Hepatocyte (in vitro differentiated cells): ENCODE measurements at places on chromosomes 4 and X. TPM values are rescaled to one million over a fixed set of nuclear protein-coding genes. Genes with fewer than 3 reads are reported as not detected.
A peak's percentile ranks its signal among the peaks of the same experiment; 100 is the strongest.

DNA sequence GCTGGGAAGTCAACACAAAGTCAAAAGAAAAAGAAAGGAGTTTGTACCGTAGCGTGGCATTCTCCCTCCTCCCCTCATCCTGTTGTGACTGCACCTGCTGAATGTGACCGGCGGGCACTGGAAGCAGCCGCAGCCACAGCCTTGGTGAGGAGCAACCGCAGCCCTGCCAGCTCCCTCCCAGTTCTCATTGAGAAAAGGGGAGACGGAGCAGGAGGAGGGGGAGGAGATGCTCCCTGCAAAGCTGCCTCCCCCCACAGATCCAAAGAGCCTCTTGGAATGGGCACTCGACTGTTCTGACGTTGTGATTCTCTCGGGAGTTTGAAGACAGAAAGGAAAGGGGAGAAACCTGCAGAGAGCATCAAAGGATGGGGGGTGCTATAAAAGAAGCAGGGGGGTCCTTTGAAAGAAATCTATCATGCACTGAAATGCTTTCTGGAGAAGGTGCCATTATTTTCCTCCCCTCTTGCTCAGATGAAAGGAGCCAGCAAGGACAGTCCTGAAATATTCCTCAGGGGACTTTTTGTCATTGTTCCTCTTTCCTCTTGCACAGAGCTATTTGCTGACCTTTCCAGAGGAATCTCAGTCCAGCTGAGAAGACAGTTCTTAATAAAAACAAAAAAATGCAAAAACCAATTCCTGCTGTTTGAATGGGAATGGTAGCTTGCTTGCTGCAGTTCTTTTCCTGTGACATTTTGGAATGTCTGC, 429.7 kb downstream of the MAPK10 start:
- H3K36me3 ChIP-seq: no peaks in the 10 kb centered on the region
- DNase-seq: peak; percentile 40
- H3K27ac ChIP-seq: peak overlapping the region; percentile 31
- no peak overlapping the region for H3K4me3 ChIP-seq
- H3K4me1 ChIP-seq: peaks cover 34% of the 10 kb centered on the region

Gene C4orf51
- total RNA-seq: not detected in 2 replicates

GRCh38 chr4:97215409-97215941, 927.8 kb downstream of the STPG2 start:
- H3K4me3 ChIP-seq: no peak overlapping the region
- no peaks in the 10 kb centered on the region for H3K4me1 ChIP-seq
- DNase-seq: no peak
- H3K27ac ChIP-seq: peak overlapping the region; percentile 44
- H3K27me3 ChIP-seq: no peaks in the 10 kb centered on the region

- H3K36me3 ChIP-seq: no peaks in the 10 kb centered on the region
- no peak overlapping the region for H3K27ac ChIP-seq
- no peaks in the 10 kb centered on the region for H3K4me1 ChIP-seq
- no peak overlapping the region for H3K4me3 ChIP-seq
- no peak for DNase-seq
Observed at GRCh38 chrX:101028562-101028961, 23.3 kb downstream of the TRMT2B start.

Gene PPA2
- 102 and 119 TPM in 2 replicates for total RNA-seq

DNA sequence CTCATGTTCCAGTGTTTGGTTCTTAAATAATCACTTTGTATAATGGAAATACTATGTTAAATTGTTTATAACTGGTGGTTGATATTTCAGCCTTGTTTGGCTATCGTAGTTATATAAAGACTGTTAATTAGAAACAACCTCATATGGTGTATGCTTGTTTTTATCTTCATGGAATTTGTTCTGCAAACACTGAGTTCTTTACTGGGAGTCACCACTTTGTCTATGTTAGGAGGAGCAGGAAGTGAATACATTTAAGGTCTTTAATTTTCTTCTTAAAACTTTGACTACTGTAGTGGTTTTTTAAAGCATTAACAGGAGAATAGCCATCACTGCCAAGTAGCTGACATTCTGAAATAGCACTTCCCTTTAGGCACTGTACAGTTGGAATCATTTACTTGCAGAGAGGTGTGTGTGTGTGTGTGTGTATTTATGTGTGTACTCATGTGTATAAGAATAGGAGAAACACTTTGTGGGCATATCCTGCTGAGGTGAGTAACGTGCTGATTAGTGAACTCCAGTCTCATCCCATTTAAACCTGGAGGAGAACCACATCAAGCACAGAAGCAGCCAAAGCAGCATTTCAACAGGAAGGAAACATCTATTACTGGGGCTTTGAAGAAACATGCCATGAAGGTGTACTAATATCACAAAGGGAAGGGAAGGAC, 37.8 kb downstream of the TET2 start:
- no peaks in the 10 kb centered on the region for H3K27me3 ChIP-seq
- DNase-seq: no peak
- H3K4me1 ChIP-seq: peaks cover 16% of the 10 kb centered on the region
- H3K27ac ChIP-seq: peak overlapping the region; percentile 62
- H3K36me3 ChIP-seq: no peaks in the 10 kb centered on the region
- no peak overlapping the region for H3K4me3 ChIP-seq

- H3K36me3 ChIP-seq: no peaks in the 10 kb centered on the region
- no peak for DNase-seq
- no peak overlapping the region for H3K27ac ChIP-seq
- H3K27me3 ChIP-seq: no peaks in the 10 kb centered on the region
Observed at GRCh38 chr4:125979950-125980349, 665.2 kb downstream of the FAT4 start.

DNA sequence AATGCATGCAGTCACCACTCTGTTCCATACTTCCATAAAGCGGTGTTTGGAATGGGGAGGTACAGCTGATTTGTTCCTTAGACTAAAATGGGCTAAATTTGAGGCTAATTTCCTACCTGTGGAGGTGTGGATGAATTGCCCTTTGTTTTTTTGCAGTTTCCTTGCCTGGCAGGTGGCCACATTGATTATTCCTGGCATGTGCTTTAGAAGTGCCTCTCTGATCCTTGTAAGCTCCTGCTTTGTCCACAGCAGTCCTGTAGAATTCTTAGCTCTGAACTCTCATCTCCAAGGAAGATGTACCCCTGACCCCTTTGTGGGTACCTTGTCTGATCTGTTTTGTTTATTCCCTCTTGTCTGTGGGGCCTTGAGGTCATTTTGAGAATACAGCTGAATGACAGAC, 136.8 kb downstream of the ADGRL3 start:
- no peaks in the 10 kb centered on the region for H3K36me3 ChIP-seq
- no peaks in the 10 kb centered on the region for H3K27me3 ChIP-seq
- no peaks in the 10 kb centered on the region for H3K4me1 ChIP-seq
- DNase-seq: no peak

- H3K4me1 ChIP-seq: no peaks in the 10 kb centered on the region
- no peaks in the 10 kb centered on the region for H3K36me3 ChIP-seq
- H3K4me3 ChIP-seq: no peak overlapping the region
- H3K27me3 ChIP-seq: no peaks in the 10 kb centered on the region
Observed at GRCh38 chrX:149079805-149080406, 425.2 kb downstream of the IDS start.

GRCh38 chr4:161143375-161143774, 1020.4 kb downstream of the FSTL5 start:
- H3K4me3 ChIP-seq: no peak overlapping the region
- DNase-seq: no peak
- no peak overlapping the region for H3K27ac ChIP-seq
- no peaks in the 10 kb centered on the region for H3K27me3 ChIP-seq
- H3K36me3 ChIP-seq: no peaks in the 10 kb centered on the region

DNA sequence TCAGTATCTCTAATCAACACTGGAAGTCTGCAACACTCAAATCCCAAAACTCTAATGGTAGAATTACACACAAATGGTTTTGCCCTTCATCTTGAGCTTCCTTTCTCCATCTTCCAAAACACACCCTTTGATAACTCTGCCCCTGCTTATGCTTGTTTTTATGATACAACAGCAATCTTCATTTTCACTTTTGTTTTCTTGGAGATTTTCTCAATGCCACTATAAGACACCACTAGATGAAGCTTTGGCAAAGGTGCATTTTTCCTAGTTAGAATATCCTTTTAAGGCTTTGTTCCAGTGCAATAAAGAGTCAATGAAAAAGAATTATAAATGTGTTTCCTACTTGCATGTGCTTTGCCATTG, 472.4 kb upstream of the NWD2 start:
- no peaks in the 10 kb centered on the region for H3K27me3 ChIP-seq
- H3K36me3 ChIP-seq: no peaks in the 10 kb centered on the region
- no peaks in the 10 kb centered on the region for H3K4me1 ChIP-seq
- H3K27ac ChIP-seq: no peak overlapping the region
- no peak for DNase-seq
